AG09309 (cell line): ENCODE measurements at places on chromosomes 4 and X.

DNA sequence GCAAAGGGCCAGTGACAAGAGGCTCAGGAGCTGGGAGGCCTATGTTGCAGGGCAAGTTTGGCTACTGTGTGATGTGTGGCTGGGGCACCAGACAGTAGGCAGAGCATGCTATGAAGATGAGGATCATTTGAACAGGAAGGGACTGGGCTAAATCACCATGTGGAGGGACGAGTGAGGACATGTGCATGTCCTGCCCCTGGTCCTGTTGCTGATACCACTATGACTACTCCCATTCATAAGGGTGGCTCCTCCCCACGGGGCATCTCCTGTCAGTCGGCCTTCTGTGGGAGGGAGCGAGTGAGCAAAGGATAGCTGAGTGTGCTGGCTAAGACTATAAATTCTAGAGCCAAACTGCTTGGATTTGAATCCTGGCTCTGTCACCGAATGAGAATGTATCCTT is 139.2 kb downstream of the TMEM164 start:
- no peak for DNase-seq

DNA sequence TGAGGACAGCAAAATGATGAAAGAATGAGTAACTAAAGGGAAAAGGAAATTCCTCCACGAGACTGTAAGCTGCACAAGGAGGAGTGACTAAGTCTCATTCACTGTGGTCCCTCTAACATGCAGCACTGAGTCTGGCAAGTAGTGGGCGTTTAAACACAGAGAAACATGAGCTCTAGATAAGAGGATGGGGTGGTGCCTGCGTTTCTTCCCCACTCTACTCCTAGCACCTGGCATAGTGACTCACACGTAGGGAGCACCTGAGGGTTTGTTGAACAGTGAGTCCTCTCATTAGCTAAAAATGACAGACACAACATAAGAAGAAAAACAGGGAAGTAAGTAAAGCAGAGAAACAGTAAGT is 105.8 kb upstream of the CBR4 start:
- DNase-seq, result peak; percentile 95

DNA sequence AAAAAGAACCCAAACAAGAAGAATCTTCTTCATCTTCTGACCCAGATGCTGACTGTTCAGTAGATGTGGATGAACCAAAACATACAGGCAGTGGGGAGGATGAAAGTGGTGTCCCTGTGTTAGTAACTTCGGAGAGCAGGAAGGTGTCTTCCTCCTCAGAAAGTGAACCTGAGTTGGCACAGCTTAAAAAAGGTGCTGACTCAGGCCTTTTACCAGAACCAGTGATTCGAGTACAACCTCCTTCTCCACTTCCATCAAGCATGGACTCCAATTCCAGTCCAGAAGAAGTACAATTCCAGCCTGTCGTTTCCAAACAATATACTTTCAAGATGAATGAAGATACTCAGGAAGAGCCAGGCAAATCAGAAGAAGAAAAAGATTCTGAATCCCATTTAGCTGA is 307.0 kb downstream of the ANK2 start:
- DNase-seq, result no peak

DNA sequence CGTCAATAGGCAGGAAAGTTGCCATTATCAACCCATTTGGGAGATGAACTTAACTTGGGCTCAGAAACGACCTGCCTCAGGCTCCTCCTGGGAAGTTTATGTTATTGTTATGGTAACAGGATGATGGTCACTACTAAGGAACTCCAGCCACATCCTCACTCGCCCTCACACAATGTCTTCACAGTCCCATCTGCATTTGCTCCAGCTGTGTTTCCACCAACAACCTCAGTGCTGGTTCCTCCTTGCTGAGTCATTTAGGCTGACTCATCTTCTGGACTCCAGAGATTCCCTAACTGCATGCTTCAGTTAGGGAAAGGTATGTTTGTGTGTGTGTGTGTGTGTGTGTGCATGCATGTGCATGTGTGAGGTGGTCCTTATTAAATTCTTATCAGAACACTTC is 293.4 kb upstream of the BOD1L1 start:
- peak; percentile 99 for DNase-seq

DNA sequence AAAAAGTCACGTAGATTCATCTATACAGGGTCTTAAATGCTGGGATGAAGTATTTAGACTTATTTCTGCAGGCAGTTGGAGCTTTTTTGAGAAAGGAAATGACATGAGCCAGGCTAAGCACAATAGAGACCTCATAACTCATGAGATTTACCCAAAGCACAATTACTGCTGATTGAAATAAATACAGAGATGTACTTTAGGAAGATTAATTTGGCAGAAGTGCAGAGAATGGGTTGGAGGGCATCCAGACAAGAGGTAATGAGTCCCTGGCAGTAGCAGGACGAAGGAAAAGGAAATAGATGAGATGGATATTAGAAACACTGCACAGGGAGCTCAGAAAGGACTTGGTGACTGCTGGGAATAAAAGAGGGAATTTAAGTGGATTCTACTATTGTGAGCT is 129.1 kb downstream of the SHROOM4 start:
- DNase-seq, result no peak

DNA sequence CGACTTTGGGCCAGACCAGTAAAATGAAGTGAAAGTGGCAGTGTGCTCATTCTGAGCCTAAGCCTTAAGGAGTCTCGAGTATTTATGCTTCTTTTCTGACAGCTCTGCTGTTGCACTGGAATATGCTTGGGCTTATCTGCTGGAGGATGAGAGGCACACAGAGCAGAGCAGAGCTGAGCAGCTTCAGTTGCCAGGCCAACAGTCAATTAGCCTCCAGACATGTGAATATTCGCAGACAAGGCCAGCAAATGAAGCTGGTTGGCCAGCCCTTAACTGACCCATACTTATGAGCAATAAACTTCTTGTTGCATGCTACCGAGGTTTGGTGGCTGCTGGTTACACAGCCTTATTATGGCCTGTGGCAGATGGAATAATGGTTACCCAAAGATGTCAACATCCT is 203.0 kb upstream of the GEMIN8 start:
- DNase-seq, result no peak

DNA sequence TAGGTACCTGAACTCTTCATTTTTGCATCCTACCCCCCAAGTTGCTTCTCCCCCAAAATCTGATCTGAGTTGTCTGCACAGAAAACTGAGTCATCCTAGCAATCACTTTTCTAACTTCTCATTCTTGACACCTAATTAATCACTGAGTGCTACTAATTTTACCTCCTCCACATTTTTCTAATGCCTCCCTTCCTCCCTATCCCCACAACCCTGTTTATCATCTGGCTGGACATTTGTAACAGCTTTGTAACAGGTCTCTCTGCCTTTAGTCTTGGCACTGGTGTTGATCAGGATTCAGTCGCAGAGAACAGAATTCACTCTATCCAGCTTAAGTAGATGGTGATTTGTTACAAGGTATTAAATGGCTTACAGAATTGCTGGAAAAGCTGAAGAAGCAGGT is 303.9 kb upstream of the GATB start:
- no peak for DNase-seq

DNA sequence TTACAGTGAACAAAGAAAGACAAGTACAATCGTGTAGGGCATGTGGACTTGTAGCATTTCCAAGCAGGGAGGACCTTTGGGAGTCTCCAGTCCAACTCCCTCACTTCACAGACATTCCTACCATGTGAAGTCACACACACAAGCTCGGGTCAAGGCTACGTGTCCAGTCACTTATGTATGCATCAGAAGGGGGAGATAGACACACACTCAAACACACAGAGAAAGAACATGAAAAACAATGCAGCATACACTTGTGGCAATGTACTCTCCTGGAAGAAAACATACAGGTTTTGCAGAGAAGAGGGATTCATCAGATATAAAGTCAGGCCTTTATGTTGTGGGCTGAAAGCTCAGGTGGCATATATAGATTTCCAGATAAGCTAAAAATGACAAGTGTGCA is 136.1 kb upstream of the MID1 start:
- no peak for DNase-seq

DNA sequence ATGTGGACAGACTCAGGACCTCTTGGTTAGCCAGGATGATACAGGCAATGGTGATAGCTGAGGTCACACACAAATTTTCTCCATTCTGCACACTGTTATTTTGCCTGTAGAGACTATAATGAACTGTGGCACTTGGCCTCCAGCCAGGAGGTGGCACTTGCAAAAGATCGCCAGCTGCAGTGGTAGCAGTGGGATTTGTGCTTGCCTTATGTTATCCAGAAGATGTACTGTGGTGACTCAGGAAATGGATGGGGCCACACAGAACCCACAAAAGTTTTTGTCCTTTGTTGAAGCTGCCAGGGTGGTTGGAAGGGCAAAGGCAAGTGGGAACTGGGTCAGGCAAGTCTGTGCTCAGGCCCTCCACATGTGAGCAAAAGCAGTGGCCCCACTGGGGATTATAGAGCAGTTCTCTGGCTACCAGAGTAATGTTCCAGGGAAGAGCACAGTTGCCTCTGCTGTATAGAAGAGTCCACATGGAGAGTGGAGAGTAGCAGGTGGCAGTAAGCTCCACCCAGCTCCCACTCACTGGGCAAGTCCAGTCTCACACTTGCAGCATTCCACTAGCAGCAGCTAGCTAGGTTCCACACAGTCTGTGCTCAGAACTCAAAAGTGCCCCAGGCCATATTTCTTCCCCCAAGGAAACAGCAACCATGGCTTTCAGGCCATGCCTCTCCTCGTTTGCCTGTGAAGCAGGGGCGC is 5.9 kb upstream of the C4orf17 start:
- no peak for DNase-seq
